Breast epithelium (tissue), 4 donors: ENCODE measurements at places on chromosomes 11 and 22. TPM values are rescaled to one million over a fixed set of nuclear protein-coding genes. Genes with fewer than 3 reads are reported as not detected.

The CCDC89 gene
- 1.6 TPM for total RNA-seq

The MRGPRF gene
- total RNA-seq = 12.9 TPM

The GRM5 gene
- total RNA-seq = 0.33 TPM

DNA sequence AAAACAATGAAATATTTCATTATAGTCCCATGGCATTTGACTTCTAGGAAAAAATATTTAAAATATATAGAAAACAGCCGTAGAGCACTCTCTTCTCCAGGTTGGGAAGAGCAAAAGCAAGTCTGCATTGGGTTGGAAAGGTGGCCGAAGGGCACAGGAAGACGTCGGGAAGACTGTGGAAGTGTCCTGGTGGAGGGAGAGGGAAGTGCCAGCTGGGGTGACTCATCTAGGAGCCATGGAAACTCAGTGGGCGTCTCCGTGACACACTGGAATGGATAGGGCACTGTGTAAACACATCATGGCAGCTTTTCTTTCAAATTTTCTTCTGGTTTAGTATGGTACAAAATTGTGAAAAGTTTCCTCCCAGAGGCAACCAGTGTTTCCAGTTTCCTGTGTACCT is 12.7 kb downstream of the GTPBP1 start:
- DNase-seq = peak; percentile 73
- H3K36me3 ChIP-seq = no peaks in the 10 kb centered on the region
- no peaks in the 10 kb centered on the region for H3K27me3 ChIP-seq
- H3K27ac ChIP-seq = peak overlapping the region; percentile 54
- no peak overlapping the region for H3K4me3 ChIP-seq

GRCh38 chr11:119418759-119419158 is 4.2 kb downstream of the THY1 start:
- DNase-seq = no peak
- H3K27ac ChIP-seq = peak overlapping the region; percentile 87

- peak overlapping the region; percentile 55 for H3K27ac ChIP-seq
- H3K27me3 ChIP-seq = no peaks in the 10 kb centered on the region
- H3K4me3 ChIP-seq = no peak overlapping the region
- peaks cover 3% of the 10 kb centered on the region for H3K4me1 ChIP-seq
- H3K36me3 ChIP-seq = no peaks in the 10 kb centered on the region
Observed at GRCh38 chr11:72688929-72689328, 14.7 kb upstream of the PDE2A start.

DNA sequence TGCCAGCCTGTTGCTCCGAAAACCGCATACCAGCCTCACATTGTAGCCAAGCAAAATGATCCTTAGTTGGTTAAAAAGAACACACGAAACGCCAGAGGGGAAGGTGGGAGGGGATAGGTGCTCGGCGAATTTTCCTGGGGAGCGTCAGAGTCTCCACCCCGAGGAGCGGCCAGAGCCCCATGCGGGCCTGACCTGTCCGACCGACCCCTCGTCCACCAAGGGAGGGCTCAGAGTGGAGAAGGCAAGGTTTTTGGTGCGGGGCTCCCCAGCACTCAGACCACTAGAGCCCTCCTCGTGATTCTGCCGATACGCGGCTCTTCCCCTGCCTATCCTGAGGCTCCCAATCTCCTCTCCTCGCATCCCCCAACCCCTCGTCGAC is 39.6 kb downstream of the DIXDC1 start:
- H3K4me3 ChIP-seq = peak overlapping the region; percentile 76
- peak overlapping the region; percentile 93 for H3K27ac ChIP-seq
- DNase-seq = peak; percentile 61
- no peaks in the 10 kb centered on the region for H3K4me1 ChIP-seq
- H3K27me3 ChIP-seq = no peaks in the 10 kb centered on the region

- DNase-seq = no peak
- no peak overlapping the region for H3K27ac ChIP-seq
- no peaks in the 10 kb centered on the region for H3K36me3 ChIP-seq
- H3K27me3 ChIP-seq = no peaks in the 10 kb centered on the region
- no peaks in the 10 kb centered on the region for H3K4me1 ChIP-seq
Observed at GRCh38 chr11:49499117-49499516, 290.7 kb upstream of the FOLH1 start.

DNA sequence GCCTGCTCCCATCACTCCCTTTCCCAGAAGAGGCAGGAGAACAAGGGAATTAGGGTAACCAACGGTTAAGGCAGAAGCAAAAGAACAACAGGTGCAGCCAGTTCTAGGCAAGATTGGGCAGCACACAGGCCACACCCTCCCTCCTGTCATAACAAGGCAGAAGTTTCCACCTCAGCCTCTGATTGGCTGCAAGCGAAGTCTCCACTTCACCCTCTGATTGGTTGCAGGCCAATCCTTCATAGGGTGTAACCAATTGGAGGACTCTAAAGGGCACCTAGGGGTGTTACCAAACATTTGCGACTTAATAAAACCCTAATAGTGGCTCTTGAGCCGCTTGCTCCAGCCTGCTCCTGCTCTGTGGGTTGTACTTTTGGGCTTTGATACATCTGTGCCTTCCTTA is 153.8 kb downstream of the CACNA1I start:
- DNase-seq = no peak
- H3K27ac ChIP-seq = no peak overlapping the region
- no peaks in the 10 kb centered on the region for H3K27me3 ChIP-seq

- no peak overlapping the region for H3K27ac ChIP-seq
- H3K4me3 ChIP-seq = no peak overlapping the region
- no peaks in the 10 kb centered on the region for H3K27me3 ChIP-seq
- DNase-seq = no peak
- no peaks in the 10 kb centered on the region for H3K4me1 ChIP-seq
Observed at GRCh38 chr11:58807343-58807742, 37.2 kb downstream of the GLYATL2 start.

- H3K27ac ChIP-seq = no peak overlapping the region
- H3K4me3 ChIP-seq = no peak overlapping the region
- no peaks in the 10 kb centered on the region for H3K36me3 ChIP-seq
- peaks cover 38% of the 10 kb centered on the region for H3K27me3 ChIP-seq
- DNase-seq = no peak
Observed at GRCh38 chr22:49019737-49020713, 807.6 kb downstream of the BRD1 start.

DNA sequence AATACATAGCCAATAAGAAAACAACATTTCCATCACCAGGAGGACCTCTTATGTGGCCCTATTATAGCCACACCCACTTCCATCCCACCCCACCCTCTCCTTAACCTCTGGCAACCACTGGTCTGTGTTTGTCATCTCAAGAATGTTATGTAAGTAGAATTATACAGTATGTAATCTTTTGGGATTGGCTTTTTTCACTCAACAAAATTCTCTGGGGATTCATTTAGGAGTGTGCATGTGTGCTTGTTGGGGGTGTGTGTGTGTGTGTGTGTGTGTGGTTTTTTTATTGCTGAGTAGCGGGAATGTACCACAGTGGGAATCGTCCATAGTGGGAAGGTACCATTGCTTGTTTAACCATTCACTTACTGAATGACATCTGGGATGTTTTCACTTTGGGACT is 5.2 kb downstream of the KCNJ5 start:
- no peaks in the 10 kb centered on the region for H3K27me3 ChIP-seq
- no peak for DNase-seq
- no peak overlapping the region for H3K27ac ChIP-seq
- H3K4me1 ChIP-seq = no peaks in the 10 kb centered on the region
- no peaks in the 10 kb centered on the region for H3K36me3 ChIP-seq

DNA sequence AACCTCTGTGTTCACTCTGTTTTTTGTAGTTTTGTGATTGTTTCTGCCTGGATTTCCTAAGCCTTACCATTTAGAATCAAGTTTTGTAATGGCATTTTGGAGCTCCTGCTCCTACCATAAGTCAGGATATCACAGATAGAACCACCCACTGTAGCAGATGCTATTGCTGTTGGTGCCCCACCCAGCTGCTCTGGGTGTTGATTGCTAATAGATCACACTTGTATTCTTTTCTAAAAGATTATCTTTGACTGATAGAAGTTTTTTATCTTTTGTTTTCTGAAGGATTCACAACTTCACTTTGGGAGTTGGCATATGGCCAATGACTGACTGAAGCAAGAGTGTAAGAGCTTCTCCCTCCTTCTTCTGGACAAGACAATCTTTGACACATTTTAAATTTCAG is 76.0 kb downstream of the EHF start:
- H3K36me3 ChIP-seq = no peaks in the 10 kb centered on the region
- H3K4me1 ChIP-seq = no peaks in the 10 kb centered on the region
- no peak for DNase-seq
- no peaks in the 10 kb centered on the region for H3K27me3 ChIP-seq
- H3K4me3 ChIP-seq = no peak overlapping the region
